ENCODE measurements at places on chromosomes 1 and 21.

DNA sequence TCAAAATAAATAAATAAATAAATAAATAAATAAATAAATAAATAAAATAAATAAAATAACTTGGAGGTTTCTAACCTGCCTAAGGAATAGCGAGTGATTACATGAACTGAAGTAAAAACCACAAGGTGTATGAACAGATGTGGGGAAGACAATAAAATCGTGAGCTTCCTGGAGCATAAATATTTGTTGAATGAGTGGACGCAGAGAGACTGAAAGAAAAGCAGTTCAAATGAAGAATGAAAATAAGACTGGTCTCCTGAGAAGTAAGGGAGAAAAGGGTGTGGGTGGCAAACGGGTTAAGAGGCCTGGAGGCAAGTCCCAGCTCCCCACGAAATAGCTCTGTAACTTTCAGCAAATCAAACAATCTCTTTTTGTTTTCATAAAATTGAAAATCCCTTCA, 33.6 kb downstream of the CHML start:
- no peak for DNase-seq

DNA sequence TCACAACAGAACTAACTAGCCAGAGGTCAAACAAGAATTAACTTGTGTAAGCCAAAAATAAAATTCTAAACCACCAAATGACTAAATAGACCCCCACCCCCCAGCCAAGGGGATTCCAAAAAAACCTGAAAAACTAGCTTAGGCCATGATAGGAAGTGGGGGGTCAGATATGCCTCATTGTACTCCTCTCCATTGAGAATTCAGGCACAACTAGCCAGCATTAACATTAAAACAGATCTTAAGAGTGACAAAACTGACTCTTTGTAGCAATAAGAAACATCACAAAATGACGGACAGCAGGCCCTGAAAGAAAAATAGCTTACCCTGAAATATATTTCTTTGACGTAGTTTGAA, 103.0 kb upstream of the ETV3 start:
- no peak for DNase-seq

GRCh38 chr1:84492726-84493125, 13.5 kb upstream of the SPATA1 start:
- DNase-seq = no peak

DNA sequence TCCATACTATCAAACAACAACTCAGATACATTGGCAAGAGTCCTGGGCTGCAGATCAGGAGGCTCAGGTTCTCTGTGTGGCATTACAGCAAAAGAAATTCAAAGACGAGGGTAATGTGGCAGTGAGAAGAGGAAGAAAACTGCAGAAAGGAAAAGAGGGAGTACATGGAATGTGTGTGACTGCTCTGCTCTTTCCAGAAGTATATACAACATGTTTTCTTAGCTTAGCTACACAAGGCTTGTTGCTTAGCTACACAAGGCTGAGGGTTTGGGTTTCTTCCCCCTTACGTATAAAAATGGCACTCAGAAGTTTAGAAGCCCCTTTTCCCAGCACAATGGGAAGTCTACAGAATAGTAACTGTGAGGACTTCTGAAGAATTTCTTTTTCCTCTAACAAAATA, 86.0 kb downstream of the PRRX1 start:
- DNase-seq = no peak

GRCh38 chr1:225063722-225064121, 134.2 kb downstream of the DNAH14 start:
- DNase-seq = no peak

- DNase-seq = no peak
Measured at GRCh38 chr1:165659581-165659895, 28.5 kb downstream of the MGST3 start.

Measured in GM12891 (cell line).